ENCODE measurements at places on chromosomes 12 and 14. TPM values are rescaled to one million over a fixed set of nuclear protein-coding genes. Genes with fewer than 3 reads are reported as not detected.

Gene RNASE3
- not detected for total RNA-seq

Gene TRIM9
- 6.3 TPM for total RNA-seq

Gene PTPN21
- total RNA-seq, result 21.4 TPM

Gene CYP27B1
- 2.2 TPM for total RNA-seq

Gene PLA2G1B
- total RNA-seq, result not detected

Gene MYO1H
- total RNA-seq, result 0.79 TPM

Gene APOLD1
- 2.9 TPM for total RNA-seq

Gene KDM2B
- total RNA-seq, result 36.9 TPM

Gene NRIP2
- total RNA-seq, result 1.2 TPM

Gene TPPP2
- total RNA-seq, result not detected

Gene WNT1
- not detected for total RNA-seq

Gene PRPH
- total RNA-seq, result 7.3 TPM

Gene TOMM20L
- total RNA-seq, result not detected

Gene GPRC5D
- total RNA-seq, result not detected

Gene LRP1-AS
- not detected for total RNA-seq

Gene SMIM41
- total RNA-seq, result not detected

Gene SLC6A12
- total RNA-seq, result 3.0 TPM

Gene FZD10
- 17.7 TPM for total RNA-seq

Gene NANOG
- not detected for total RNA-seq

Gene DTX1
- 2.4 TPM for total RNA-seq

Gene RTN1
- total RNA-seq, result 11.1 TPM

Gene GNB3
- 6.3 TPM for total RNA-seq

Gene CIROP
- total RNA-seq, result 0.40 TPM

Gene HHIPL1
- total RNA-seq, result 1.4 TPM

Gene KRT6C
- total RNA-seq, result 0.31 TPM

Gene CFAP54
- 0.93 TPM for total RNA-seq

Gene ETFBKMT
- 2.0 TPM for total RNA-seq

Gene CCDC175
- total RNA-seq, result 0.39 TPM

Gene CLEC6A
- not detected for total RNA-seq

Gene PITPNM2
- 8.6 TPM for total RNA-seq

Gene MEG3
- 0.74 TPM for total RNA-seq

Gene CALM1
- 430 TPM for total RNA-seq

Gene NRXN3
- total RNA-seq, result 19.8 TPM

Gene ADAM20
- total RNA-seq, result 0.85 TPM

Gene RPL6
- total RNA-seq, result 1,606 TPM

Gene ENDOU
- total RNA-seq, result 3.7 TPM

Gene SELPLG
- total RNA-seq, result 0.31 TPM

Gene PLBD1
- 30.5 TPM for total RNA-seq

Gene BRMS1L
- total RNA-seq, result 14.6 TPM

Gene LMNTD1
- total RNA-seq, result 1.5 TPM

Gene NKX2-8
- total RNA-seq, result 1.1 TPM

Gene MGST1
- total RNA-seq, result 71.6 TPM

Gene CISTR
- total RNA-seq, result not detected

Gene LMO3
- 4.1 TPM for total RNA-seq

Gene KLRK1
- total RNA-seq, result not detected

Gene CPNE6
- not detected for total RNA-seq

Gene BDKRB2
- total RNA-seq, result 3.6 TPM

Gene RNU4-1
- 7,253 TPM for total RNA-seq

Gene POTEM
- total RNA-seq, result not detected

Gene NKX2-1
- 7.4 TPM for total RNA-seq

Gene MUCL1
- not detected for total RNA-seq
